Left lung (tissue), 14 donors: ENCODE measurements at places on chromosomes 12 and 14. TPM values are rescaled to one million over a fixed set of nuclear protein-coding genes. Genes with fewer than 3 reads are reported as not detected.

Gene FOXG1
- total RNA-seq = not detected

Gene REM2
- 0.73 TPM for total RNA-seq

Gene OR4N2
- total RNA-seq = not detected

Gene MFAP5
- 12.0 TPM for total RNA-seq

Gene C12orf60
- 1.2 TPM for total RNA-seq

Gene DEPDC4
- total RNA-seq = 1.8 TPM

Gene LYZ
- total RNA-seq = 394 TPM

Gene PRPH
- 0.26 TPM for total RNA-seq

Gene TRPV4
- total RNA-seq = 2.2 TPM

Gene HSPA2
- total RNA-seq = 10.6 TPM

Gene FAIM2
- 1.8 TPM for total RNA-seq

Gene KRT74
- total RNA-seq = not detected

Gene SLCO1C1
- total RNA-seq = 0.52 TPM

Gene NXPH4
- 0.93 TPM for total RNA-seq
